ENCODE measurements at places on chromosomes 1 and 21. TPM values are rescaled to one million over a fixed set of nuclear protein-coding genes. Genes with fewer than 3 reads are reported as not detected.
A peak's percentile ranks its signal among the peaks of the same experiment; 100 is the strongest.

- no peaks in the 10 kb centered on the region for H3K36me3 ChIP-seq
- H3K4me1 ChIP-seq = no peaks in the 10 kb centered on the region
- no peaks in the 10 kb centered on the region for H3K27me3 ChIP-seq
- no peak overlapping the region for H3K4me3 ChIP-seq
Observed at GRCh38 chr1:172929006-172929405, 121.7 kb downstream of the TNFSF18 start.

Gene LMOD1
- total RNA-seq = not detected

Gene TCHHL1
- total RNA-seq = not detected

DNA sequence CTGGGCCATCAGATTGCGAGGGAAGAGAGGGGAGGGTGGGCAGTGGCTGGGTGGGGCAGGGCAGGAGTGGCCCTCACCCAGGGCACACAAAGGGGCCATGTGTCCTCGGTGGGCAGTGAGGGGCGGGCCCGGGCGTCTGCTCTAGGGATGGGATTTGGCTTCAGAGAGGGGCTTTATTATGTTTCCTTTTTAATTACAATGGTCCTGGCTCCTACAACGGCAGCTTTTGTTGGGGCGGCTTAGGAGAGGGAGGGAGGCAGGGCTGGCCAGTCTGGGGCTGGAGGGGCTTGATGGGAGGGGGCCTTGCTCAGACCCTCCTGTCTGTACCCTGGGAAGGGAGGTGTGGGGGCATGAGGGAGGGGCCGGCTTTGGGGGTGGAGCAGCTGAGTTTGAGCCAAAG lies 102.8 kb upstream of the WNT4 start:
- H3K27ac ChIP-seq = no peak overlapping the region

DNA sequence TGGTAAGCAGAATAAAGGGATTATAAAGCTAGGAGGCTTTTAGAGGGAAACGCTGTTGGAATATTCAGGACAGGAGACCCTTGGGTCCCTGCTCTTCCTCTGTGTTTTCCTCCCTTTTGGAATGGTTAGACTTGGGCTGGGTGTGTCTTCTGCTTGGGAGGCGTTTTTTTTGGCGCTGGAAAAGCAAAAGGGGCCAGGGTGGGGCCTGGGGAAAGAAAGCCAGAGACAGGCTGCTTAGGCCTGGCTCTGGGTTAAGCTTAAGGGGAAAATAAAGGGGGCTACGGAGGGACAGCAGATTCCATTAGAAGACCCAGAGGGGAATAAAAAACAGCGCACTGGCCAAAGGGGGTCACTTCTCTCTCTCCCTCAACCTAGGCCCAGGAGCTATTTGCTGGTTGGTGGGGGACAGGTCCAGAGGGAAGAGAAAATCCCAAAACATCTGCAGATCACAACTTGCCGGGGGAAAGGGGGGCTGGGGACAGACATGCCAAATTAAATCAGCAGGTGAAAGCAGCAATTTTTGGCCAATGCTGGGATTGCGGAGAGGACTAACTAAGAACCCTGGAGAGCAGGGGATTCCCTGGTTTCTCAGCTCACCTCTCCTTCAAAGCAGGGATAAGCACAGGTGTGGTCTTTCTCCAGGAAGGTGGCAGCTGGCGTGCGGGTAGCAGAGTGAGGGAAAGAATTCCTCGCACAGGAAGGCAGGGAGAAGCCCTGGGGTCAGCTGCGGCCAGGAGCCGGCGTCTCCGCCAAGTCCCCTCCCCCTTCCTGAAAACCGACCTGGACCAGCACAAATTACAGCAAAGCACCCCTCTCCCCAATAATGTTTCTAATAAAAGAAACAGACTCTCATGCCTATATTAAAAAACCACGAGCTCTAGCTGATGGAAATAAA lies 82.2 kb upstream of the AK4 start:
- H3K27me3 ChIP-seq = no peaks in the 10 kb centered on the region
- peaks cover 19% of the 10 kb centered on the region for H3K4me1 ChIP-seq
- H3K4me3 ChIP-seq = peak overlapping the region; percentile 63
- H3K27ac ChIP-seq = peak overlapping the region; percentile 72
- peak; percentile 38 for DNase-seq

Gene AMY1A
- total RNA-seq = not detected

Gene AKR7A3
- total RNA-seq = 1.1 TPM

Gene BRDT
- not detected for total RNA-seq

DNA sequence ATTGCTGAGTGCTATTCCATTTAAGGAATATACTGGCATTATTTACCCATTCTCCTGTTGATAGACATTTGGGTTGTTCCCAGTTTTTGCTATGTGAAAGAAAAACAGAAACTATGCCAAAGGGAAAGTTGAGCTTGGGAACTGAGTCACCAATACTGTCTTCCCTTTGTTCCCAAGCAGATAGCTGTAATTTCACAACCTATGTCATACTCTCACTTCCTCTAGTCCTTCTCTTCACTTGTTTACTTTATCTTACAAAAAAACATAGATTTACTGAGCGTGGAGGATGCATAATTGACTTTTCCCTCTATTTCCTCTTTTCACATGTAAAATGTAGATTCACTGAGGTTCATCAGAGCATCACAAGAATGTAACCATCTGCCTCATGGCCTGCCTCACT lies 32.4 kb upstream of the PGBD5 start:
- H3K4me3 ChIP-seq = no peak overlapping the region
- no peaks in the 10 kb centered on the region for H3K36me3 ChIP-seq

DNA sequence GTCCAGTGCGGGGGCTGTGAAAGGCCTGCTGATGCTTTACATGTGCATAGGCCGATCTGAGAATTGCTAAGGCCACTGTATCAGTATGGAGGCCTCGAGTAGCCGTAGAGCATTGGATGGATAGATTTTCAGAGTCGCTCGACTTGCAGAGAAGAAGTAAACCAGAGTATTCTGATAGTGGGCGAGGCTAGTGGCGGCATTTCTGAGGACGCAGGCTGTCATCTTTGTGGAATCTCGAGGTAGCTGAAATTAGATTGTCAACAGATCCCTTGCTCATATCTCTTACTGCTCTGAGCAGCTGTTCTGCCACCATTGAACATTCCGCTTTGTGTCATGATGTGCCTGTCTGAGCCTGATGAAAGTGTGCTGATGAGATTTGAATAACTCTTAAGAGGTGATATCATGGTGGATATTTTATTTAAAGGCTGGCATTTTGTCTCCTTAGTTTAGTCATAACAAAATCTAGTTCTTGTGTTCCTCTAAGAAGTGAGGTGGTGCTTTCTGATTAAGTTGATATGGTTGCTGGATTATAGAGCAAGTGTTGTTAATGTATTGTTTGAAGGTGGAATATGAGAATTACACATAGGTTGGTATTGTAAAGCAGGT lies 1.5 kb downstream of the KIF1B start:
- peaks cover 4% of the 10 kb centered on the region for H3K27me3 ChIP-seq
- H3K36me3 ChIP-seq = no peaks in the 10 kb centered on the region
- peaks cover 15% of the 10 kb centered on the region for H3K4me1 ChIP-seq
- no peak overlapping the region for H3K27ac ChIP-seq
- H3K4me3 ChIP-seq = no peak overlapping the region

DNA sequence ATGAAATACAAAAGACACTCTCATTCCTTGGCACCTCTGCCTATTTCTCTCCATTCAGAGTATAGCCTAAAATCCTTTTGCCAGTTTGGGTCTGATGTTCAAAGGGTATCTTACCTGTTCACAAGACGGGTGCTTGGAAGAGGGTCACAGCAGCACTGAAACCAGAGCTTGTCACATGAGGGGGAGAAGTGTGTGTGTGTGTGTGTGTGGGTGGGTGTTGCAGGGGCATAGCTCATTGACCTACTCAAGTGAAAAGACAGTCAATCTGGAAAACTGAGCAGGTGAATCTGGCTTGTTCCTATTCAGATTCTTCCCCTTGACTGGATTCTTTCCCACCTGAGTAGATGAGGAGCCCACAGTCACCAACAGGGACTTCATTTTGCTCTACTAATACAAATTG lies 63.9 kb downstream of the KCTD3 start:
- no peak overlapping the region for H3K27ac ChIP-seq
- DNase-seq = no peak
- no peak overlapping the region for H3K4me3 ChIP-seq
- no peaks in the 10 kb centered on the region for H3K36me3 ChIP-seq
- H3K27me3 ChIP-seq = no peaks in the 10 kb centered on the region

Gene MMEL1
- 1.3 TPM for total RNA-seq

GRCh38 chr1:63693944-63694571 lies 79.8 kb upstream of the ROR1 start:
- DNase-seq = no peak
- H3K27me3 ChIP-seq = no peaks in the 10 kb centered on the region
- H3K4me3 ChIP-seq = no peak overlapping the region
- H3K27ac ChIP-seq = no peak overlapping the region

DNA sequence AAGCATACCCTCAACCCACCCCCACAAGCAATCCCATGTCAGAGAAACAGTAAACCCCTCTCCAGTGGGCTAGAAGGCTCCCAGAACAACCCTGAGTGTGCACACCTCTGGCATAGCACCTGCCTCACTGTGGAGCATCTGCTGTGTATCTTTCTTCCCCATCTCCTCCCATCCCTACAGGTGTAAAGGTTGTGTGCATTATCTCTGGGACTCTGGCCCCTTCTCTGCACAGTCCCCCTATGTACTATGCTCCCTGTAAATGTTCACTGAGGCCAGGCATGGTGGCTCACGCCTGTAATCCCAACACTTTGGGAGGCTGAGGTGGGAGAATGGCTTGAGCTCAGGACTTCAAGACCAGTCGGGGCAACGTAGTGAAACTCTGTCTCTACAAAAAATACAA lies 700 bp upstream of the CACNA1S start:
- no peak for DNase-seq
- H3K4me1 ChIP-seq = peaks cover 9% of the 10 kb centered on the region
- H3K4me3 ChIP-seq = no peak overlapping the region
- H3K36me3 ChIP-seq = no peaks in the 10 kb centered on the region
- H3K27me3 ChIP-seq = peaks cover 7% of the 10 kb centered on the region

DNA sequence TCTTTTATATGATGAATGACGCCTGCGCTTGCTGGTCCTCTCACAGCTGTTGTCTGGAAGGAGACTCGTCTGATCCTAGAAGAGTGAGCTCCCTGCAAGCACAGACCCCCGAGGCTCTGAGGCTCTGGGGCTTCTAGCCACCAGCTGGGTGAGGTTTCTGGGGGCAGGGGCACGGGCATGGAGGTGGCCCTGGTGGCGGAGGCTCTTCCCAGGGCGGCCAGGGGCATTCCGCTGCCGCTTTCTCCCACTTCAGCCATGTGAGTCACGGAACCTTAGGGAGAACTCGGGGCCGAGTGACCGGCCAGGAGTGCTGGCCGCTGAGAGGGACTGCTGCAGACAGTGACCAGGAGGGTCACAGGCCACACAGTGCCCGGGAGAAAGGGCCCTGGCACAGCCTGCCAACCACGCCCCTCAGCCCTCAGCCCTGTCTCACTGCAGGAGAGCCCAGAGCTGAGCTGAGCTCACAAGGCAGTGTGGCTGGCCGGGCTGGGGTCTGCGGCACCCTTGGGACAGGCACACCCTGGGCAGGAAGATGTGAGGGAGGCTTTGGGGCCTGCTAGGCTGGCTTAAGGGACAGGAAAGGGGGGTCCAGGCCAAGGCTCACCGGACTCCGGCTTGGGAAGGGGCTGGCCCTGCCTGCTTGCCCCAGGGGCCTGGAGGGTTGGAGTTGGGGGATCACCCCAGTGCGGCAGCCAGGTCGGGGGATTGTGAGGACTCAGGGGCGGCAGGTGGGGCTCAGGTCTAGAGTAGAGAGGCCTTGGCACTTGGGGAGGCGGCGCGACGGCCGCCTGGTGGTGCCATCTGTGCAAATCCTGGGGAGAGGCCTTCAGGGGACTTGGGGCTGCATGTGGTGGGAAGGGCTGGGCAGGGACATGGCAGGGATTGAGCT lies 35.7 kb downstream of the MORN1 start:
- no peak for DNase-seq
- no peaks in the 10 kb centered on the region for H3K4me1 ChIP-seq
- H3K36me3 ChIP-seq = no peaks in the 10 kb centered on the region
- H3K27me3 ChIP-seq = no peaks in the 10 kb centered on the region
- H3K4me3 ChIP-seq = no peak overlapping the region
- H3K27ac ChIP-seq = no peak overlapping the region

DNA sequence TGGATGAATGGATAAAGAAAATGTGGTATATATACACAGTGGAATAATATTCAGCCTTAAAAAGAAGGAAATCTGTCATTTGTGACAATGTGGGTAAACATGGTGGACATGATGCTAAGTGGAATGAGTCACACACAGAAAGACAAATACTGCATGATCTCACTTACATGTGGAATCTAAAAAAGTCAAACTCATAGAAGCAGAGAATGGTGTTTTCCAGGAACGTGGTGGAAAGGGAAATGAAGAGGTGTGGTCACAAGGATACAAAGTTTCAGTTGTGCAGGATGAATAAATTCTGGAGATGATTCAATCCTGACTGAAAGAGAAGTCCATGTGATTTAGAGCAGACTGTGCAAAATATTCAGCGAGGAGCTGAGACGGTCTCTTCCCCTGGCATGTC lies 56.6 kb downstream of the RYR2 start:
- H3K27ac ChIP-seq = no peak overlapping the region
- no peaks in the 10 kb centered on the region for H3K4me1 ChIP-seq
- no peak overlapping the region for H3K4me3 ChIP-seq

Gene FCRL1
- 2.0 TPM for total RNA-seq

Gene TMPRSS15
- not detected for total RNA-seq

- no peaks in the 10 kb centered on the region for H3K27me3 ChIP-seq
- no peak for DNase-seq
- no peaks in the 10 kb centered on the region for H3K36me3 ChIP-seq
Observed at GRCh38 chr1:94143173-94143808, 22.3 kb upstream of the ABCA4 start.

DNA sequence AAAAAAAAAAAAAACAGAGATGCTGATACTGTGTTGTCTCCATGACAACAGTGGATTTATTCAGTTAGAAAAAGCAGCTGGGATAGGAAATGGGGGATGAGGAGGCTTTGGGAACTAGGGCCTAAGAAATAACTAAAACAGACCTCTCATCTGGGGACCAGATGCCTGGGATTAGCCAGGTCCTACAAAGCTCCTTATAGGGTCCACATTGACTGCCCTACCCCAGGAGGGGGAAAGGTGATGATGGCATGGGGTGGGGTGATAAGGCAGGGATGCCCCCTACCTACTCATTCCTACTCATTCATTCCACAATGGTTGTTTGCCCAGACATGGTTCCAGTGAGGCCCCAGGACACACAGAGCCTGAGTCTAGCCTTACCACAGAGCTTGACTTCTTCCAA lies 131.2 kb downstream of the PLXNA2 start:
- no peaks in the 10 kb centered on the region for H3K36me3 ChIP-seq
- H3K27me3 ChIP-seq = no peaks in the 10 kb centered on the region
- no peaks in the 10 kb centered on the region for H3K4me1 ChIP-seq
- DNase-seq = no peak

All from natural killer cell (primary cell).